ENCODE measurements at places on chromosomes 12 and 14. TPM values are rescaled to one million over a fixed set of nuclear protein-coding genes. Genes with fewer than 3 reads are reported as not detected.
A peak's percentile ranks its signal among the peaks of the same experiment; 100 is the strongest.

The TBX5 gene
- 0.05 TPM for total RNA-seq

The EIF4B gene
- total RNA-seq: 585 TPM

The ARHGAP9 gene
- total RNA-seq: 1.1 TPM

The BEGAIN gene
- 3.5 TPM for total RNA-seq

The BAZ1A gene
- total RNA-seq: 19.1 TPM

The RPL10L gene
- total RNA-seq: 0.36 TPM

The PYGL gene
- 3.4 TPM for total RNA-seq

The MON2 gene
- 33.9 TPM for total RNA-seq

The TOX4 gene
- 34.1 TPM for total RNA-seq

The TBX3 gene
- total RNA-seq: 14.1 TPM

- no peak for ATAC-seq
Observed at GRCh38 chr12:111842556-111843396, 748 bp downstream of the MAPKAPK5 start.

- ATAC-seq: peak; percentile 88
Observed at GRCh38 chr12:68636268-68636667, 25.6 kb downstream of the RAP1B start.

- no peak for ATAC-seq
Observed at GRCh38 chr12:102407776-102408486, 72.4 kb downstream of the IGF1 start.

GRCh38 chr12:46164186-46164761 lies 104.6 kb downstream of the SLC38A1 start:
- ATAC-seq: peak; percentile 85

GRCh38 chr14:65231286-65231980 lies 129.1 kb upstream of the MAX start:
- no peak for ATAC-seq

DNA sequence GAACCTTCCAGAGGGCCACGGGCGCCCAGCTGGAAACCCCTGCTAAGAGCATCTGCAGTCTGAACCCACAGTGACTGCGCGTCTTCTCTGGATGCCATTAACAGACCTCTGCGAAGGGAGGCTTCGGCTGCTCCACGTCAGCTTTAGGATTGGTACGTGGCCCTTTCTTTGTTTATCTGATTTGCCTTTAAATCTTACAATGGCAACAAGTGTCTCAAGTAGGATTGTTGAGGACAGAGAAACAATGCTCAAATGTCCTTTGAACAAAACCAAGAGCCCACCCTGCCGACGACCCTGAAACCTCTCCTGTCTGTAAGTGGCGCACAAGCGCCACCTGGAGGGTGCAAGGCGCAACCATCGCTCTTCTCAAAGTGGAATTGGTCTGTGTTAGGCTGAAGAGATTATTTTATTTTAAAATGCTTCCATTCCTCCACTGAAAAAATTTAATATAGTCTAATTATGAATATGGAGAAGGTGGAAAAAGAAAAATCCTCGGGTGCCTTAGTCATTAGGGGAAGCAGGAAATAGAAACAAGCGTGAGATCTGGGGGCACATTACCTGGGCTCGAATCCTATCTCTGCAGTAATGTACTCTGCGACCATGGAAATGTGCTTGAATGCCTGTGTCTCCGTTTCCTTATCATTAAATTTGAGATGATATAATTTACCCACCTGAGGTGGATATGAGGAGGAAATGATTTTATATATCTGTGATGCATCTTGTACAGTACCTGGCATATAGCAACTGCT lies 82.6 kb upstream of the PTPRB start:
- ATAC-seq: peak; percentile 54

DNA sequence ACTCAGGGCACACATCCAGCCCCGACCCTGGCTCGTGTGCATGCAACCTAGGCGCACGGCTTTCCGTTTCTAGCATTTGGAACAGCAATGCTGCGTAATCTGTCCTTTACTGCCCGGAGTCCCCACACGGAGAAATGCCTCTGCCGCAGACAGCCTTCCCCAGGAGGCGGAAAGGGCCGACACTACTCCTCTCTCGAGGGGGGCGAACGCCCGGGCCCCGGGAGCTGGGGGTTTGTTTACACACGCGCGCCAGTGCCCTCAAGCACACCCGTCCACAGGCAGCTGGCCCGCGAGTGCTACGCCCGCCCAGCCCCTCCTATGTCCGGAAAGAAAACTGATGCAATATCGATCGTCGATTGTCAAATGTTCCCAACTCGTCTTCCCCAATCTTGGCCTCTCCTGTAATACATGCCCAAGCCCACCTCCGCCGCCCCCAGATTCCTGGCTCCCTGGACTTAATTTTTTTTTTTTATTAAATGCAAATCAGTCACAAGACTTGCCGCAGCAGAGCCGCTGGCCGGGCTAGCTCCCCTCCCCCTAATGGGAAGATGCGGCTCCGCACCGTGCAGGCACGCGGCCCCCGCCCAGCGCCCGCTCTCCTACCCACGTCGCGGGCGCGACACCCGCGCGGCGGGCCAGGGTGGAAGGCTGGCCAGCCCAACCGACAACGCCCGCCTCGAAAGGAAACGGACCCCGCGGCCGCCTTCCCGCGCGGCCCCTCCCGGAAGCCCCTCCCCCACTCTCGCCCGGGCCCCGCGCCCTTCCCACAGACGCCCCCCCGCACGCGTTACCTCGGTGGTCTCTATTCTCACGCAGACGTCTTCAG lies 642 bp downstream of the SLC38A2 start:
- ATAC-seq: peak; percentile 52

- ATAC-seq: peak; percentile 0
Observed at GRCh38 chr12:122860854-122861586, 25.8 kb downstream of the HIP1R start.

DNA sequence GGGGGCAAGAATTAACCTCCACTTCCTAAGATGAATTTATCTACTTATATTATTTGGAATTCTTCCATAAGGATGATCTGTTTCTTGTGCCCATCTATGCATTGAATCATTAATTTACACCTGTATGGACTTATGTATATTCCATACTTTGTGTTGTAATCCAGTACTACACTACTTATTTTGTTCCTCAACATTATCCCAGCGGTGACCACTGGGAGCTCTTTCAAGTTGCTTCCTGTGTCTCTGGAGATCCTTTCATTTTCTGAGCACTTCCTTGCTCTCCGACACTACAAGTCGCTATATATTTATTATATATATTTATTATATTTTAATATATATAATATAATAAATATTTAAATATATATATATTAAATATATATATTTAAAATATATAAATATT lies 54.9 kb upstream of the SCN8A start:
- no peak for ATAC-seq

- no peak for ATAC-seq
Observed at GRCh38 chr14:76313303-76313702, 62.6 kb upstream of the ESRRB start.

DNA sequence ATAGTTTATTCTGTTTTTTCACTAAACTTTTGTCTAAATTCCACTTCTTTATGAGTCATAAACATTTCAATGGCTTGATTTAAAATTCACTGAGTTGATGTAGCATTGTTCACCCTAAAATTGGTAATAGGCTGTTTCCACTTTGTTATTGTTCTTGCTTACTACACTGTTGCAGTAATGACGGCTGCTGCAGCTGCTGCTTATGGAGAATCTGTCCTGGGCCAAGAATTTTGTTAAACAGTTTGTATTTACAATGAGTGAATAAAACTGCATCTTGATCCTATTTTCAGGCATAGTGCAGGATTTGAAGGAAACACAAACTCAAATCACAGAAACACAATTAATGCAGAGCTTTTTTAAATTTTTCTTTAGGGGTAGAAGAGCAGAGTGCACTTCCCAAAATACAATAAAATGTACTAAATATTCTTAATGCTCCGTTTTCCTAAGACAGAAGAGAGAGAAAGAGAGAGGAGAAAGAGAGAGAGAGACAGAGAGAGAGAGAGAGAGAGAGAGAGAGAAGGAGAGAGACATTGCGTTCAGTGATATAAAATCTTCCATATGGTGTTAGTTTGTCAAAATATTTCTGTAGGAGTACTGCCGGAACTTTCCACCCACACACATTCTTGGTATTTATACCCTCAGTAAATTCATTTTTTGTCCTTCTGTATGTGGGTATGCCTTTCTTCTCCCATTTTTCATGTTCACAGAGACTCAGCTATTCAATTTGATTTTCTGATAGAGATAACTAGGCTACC lies 266.4 kb downstream of the LRFN5 start:
- no peak for ATAC-seq

- ATAC-seq: peak; percentile 24
Observed at GRCh38 chr12:92769124-92769901, 66.5 kb downstream of the PLEKHG7 start.

DNA sequence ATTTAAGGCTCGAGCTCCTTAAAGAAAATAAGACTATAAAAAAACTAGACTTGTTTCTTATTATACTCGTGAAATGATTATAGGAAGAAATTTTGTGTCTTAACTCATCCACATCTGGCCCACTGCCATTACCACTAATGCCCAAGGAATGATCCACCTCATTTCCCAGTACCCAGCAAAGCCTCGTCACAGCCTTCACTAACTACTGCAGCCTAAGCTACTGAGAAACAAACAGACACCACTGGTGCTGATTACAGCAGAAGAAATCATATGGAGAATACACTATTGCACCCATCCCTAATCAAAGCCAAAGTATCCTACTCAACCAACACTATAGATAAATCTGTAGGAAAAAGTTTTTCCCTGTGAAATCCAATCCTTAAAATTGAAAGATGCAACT lies 205.3 kb upstream of the NAV3 start:
- peak; percentile 69 for ATAC-seq

DNA sequence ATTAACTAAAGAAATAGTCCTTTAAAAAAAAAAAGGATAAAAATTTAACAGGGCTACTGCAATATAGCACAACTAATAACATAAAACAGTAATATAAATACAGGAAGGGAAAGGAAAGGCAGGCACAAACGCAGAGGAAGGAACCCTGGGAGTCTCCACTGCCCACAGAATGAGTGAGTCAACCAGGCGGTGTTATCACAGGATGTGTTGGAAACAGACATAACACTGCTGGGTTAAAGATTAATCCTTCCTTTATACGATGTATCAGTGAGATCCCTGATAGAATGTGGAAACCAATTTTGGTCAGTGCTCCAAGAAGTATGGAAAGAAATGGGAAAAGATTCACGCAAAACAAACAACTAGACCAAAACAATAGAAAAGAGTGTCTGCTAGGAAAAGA lies 47.9 kb downstream of the FGD6 start:
- peak; percentile 46 for ATAC-seq

DNA sequence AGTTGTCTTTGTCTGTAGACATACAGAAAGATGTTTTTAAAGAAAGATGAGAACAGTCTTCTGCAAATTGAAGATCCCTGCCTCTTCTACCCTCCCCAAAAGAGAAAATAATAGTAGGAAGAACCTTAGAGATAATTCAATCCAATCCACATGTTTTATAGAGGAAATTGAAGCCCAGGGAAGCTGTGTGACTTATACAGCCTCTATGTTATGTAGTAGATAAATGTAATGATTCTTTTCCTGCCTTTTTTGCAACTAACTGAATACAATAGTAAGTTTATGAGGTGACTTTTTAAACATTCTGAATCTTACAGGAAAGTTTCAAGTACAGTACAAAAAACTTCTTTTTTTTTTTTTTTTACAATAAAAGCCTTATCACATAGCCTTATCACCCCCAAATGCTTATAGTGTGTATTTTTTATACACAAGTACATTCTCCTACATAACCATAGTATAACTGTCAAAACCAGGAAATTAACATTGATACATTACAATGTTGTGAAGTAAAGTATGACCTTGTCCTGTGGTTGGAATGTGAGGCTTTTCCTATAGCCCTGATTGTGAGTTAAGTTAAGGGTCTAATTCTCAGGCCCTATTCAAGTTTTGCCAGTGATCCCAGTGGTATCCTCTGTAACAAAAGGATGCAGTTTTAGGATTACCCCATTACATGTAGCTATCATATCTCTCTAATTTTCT lies 94.4 kb downstream of the FIGNL2 start:
- ATAC-seq: no peak

- ATAC-seq: no peak
Observed at GRCh38 chr12:100201604-100202423, 1.2 kb downstream of the ACTR6 start.

GRCh38 chr12:113598815-113599406 lies 127.2 kb upstream of the LHX5 start:
- no peak for ATAC-seq

DNA sequence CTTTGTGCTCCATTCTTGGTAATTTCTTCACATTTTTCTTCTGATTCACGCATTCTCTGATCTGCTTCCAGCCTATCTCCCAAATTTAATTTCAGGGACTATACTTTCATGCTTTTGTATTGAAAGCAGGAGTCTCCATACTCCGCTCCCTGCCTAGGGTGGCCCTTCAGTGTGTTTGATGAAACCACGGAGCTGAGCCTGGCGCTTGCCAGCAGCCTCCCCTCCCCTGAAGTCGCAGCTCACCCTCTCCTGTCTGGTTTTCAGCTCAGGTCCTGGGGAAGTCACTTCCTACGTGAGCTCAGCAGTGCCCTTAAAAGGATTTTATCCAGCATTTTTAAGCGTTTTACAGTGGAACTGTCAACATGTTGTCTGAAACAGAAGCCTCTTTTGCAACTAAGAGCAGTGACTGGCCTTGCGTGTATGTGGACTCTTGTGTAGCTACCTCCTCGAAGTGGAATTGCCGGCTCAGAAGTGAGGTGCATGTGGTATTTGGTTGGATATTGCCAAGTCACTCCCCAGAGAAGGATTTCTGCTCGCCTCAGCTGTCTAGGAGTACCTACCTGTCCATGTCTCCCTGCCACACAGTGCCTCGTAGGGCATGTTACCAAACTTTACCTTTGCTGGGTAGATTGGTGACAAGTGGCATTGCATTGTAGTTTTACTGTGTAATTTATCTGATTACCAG lies 78.5 kb downstream of the TESC start:
- no peak for ATAC-seq

DNA sequence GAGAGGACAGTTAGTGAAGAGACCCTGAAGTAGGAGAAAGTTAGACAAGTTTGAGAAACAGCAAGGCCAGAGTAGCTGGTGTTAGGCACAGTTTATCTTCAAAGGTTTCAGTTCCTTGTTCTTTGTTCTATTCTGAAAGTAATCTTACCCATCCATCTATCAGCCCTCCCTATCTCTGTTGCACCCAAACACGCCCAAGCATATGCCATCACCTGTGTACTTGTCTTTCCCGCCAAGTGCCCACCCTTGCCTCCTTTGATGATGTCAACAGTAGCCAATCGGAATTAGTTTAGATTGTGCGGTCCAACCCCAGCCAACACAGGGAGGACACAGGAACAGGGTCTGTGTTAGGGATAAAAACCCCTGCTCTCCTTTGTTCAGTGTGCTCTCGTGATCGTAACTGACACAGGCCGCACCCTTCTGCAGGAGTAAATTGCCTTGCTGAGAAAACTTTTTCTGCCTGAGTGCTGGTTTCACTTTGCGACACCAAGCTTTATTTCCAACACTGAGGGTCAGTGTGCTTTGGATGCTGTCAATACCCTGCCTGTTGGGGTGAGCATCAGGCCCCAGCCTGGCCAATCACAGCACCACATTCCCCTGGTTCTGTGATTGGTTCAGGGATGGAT lies 4.7 kb upstream of the TMEM229B start:
- no peak for ATAC-seq

- no peak for ATAC-seq
Observed at GRCh38 chr12:39627914-39628313, 8.3 kb upstream of the ABCD2 start.
